ENCODE measurements at places on chromosomes 12 and 14. TPM values are rescaled to one million over a fixed set of nuclear protein-coding genes. Genes with fewer than 3 reads are reported as not detected.

Gene TGM1
- total RNA-seq, result 13.5 TPM

GRCh38 chr12:9897535-9897934 lies 16.2 kb downstream of the KLRF2 start:
- H3K4me3 ChIP-seq, result no peak overlapping the region
- H3K4me1 ChIP-seq, result no peaks in the 10 kb centered on the region
- DNase-seq, result no peak
- H3K27ac ChIP-seq, result no peak overlapping the region
- no peaks in the 10 kb centered on the region for H3K36me3 ChIP-seq

Gene TMX1
- 25.1 TPM for total RNA-seq

DNA sequence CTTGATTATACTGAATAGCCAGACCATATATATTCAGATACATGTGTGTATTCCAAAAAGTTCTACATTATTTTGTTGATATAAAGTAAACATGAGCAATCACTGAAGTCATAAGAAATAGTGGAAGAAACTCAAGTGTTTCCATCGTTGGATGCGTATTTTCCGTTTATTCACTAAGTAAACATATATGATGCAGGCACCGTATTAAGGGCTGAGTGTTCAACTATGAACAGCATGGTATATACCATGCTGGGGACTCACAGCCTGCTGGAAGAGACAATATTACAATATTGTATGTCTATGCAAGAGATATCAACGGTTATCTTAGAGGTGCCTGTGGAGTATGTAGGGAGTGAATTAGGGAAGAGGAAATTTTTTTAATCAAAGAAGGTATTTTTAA lies 1.2 kb downstream of the PYROXD1 start:
- peaks cover 28% of the 10 kb centered on the region for H3K36me3 ChIP-seq
- no peak for DNase-seq
- no peak overlapping the region for H3K4me3 ChIP-seq

Gene KIAA0586
- total RNA-seq, result 27.3 TPM

Gene CIDEB
- 34.5 TPM for total RNA-seq

DNA sequence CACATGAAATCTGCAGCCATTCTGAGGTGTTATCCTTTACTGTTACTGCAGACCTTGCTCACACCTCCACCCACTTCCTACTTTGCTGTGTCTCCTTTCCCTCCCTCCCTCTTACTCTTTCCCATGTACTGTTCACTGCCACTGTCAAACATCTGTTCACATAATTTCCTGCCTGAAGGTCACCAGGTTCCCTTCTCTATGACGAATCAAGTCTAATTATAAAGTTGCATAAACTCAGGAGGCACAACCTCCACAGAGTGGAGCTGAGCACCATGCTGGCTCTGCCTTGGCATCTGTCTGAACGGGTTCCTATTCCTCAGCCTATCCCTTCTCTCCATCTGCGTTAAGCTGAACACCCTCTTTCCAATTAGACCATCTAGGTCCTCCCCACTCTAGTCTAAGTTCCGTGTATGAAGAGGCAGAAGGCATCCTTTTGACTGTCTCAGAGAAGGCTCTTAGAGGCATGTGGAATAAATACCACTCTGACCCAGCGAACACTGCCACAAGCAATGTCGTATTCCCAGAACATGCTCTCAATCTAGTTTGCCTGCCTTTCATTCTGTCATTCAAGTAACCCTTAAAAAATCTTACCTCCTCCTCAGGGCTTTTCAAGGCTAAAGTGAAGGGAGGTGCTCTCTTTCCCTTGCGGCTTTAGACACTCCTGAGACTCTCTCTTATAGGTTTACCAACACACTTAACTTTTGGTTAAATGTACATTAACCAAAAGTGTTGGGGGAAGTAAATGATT lies 48.7 kb downstream of the ACADS start:
- H3K27ac ChIP-seq, result no peak overlapping the region
- H3K4me1 ChIP-seq, result no peaks in the 10 kb centered on the region
- H3K4me3 ChIP-seq, result no peak overlapping the region
- H3K27me3 ChIP-seq, result no peaks in the 10 kb centered on the region
- DNase-seq, result no peak
- no peaks in the 10 kb centered on the region for H3K36me3 ChIP-seq

GRCh38 chr12:111519937-111520336 lies 79.2 kb downstream of the ATXN2 start:
- H3K36me3 ChIP-seq, result peaks cover 9% of the 10 kb centered on the region
- H3K4me1 ChIP-seq, result no peaks in the 10 kb centered on the region
- H3K4me3 ChIP-seq, result no peak overlapping the region
- H3K27me3 ChIP-seq, result no peaks in the 10 kb centered on the region

GRCh38 chr14:70709726-70710382 lies 68.1 kb downstream of the TTC9 start:
- DNase-seq, result no peak
- H3K36me3 ChIP-seq, result no peaks in the 10 kb centered on the region
- H3K4me1 ChIP-seq, result peaks cover 12% of the 10 kb centered on the region

GRCh38 chr12:119179335-119180021 lies 747 bp downstream of the HSPB8 start:
- H3K4me1 ChIP-seq, result no peaks in the 10 kb centered on the region
- H3K27ac ChIP-seq, result peak overlapping the region; percentile 80
- no peaks in the 10 kb centered on the region for H3K36me3 ChIP-seq
- peak; percentile 35 for DNase-seq

GRCh38 chr12:15732341-15733061 lies 56.7 kb downstream of the EPS8 start:
- H3K27ac ChIP-seq, result peak overlapping the region; percentile 13
- H3K36me3 ChIP-seq, result no peaks in the 10 kb centered on the region
- no peaks in the 10 kb centered on the region for H3K27me3 ChIP-seq
- no peak overlapping the region for H3K4me3 ChIP-seq

GRCh38 chr12:113630625-113631024 lies 159.0 kb upstream of the LHX5 start:
- no peak overlapping the region for H3K4me3 ChIP-seq
- DNase-seq, result no peak
- H3K27ac ChIP-seq, result no peak overlapping the region
- no peaks in the 10 kb centered on the region for H3K4me1 ChIP-seq

Gene SIX4
- total RNA-seq, result 2.6 TPM

Gene HHIPL1
- total RNA-seq, result 3.9 TPM

Gene NCAPD2
- total RNA-seq, result 29.3 TPM

- H3K27me3 ChIP-seq, result no peaks in the 10 kb centered on the region
- no peaks in the 10 kb centered on the region for H3K4me1 ChIP-seq
- H3K36me3 ChIP-seq, result no peaks in the 10 kb centered on the region
- H3K27ac ChIP-seq, result no peak overlapping the region
- no peak overlapping the region for H3K4me3 ChIP-seq
These were observed 33.4 kb upstream of the ERGIC2 start for GRCh38 chr12:29414368-29414767.

Gene LYZ
- 9.6 TPM for total RNA-seq

GRCh38 chr14:91873471-91874415 lies 6.4 kb upstream of the TC2N start:
- H3K36me3 ChIP-seq, result no peaks in the 10 kb centered on the region
- DNase-seq, result no peak
- no peaks in the 10 kb centered on the region for H3K27me3 ChIP-seq
- no peaks in the 10 kb centered on the region for H3K4me1 ChIP-seq
- H3K27ac ChIP-seq, result no peak overlapping the region
- no peak overlapping the region for H3K4me3 ChIP-seq

Gene PTPN6
- total RNA-seq, result 11.9 TPM

GRCh38 chr12:16607906-16608775 lies 2.2 kb upstream of the LMO3 start:
- peaks cover 34% of the 10 kb centered on the region for H3K4me1 ChIP-seq
- H3K27me3 ChIP-seq, result peaks cover 9% of the 10 kb centered on the region
- H3K4me3 ChIP-seq, result no peak overlapping the region
- H3K36me3 ChIP-seq, result no peaks in the 10 kb centered on the region
- H3K27ac ChIP-seq, result peak overlapping the region; percentile 73
- no peak for DNase-seq

DNA sequence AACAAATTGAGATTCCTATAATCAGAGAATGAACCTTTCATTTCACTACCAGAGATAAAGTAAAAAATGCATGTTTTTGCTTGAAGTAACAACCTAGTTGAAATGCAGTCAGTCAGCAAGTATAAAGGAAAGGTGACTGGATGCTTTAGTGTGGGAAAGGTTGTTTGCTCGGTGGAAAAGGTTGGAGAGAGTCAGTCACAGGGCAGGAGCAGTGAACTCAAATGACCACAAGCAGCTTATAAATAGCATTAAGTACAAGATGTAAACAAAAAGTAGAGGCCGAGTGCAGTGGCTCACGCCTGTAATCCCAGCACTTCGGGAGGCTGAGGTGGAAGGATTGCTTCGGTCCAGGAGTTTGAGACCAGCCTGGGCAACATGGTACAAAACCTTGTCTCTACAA lies 98.1 kb upstream of the FGD4 start:
- H3K36me3 ChIP-seq, result peaks cover 7% of the 10 kb centered on the region
- H3K4me1 ChIP-seq, result no peaks in the 10 kb centered on the region
- no peak for DNase-seq
- H3K27me3 ChIP-seq, result no peaks in the 10 kb centered on the region
- no peak overlapping the region for H3K4me3 ChIP-seq

GRCh38 chr12:27469176-27469736 lies 22.7 kb downstream of the SMCO2 start:
- H3K4me1 ChIP-seq, result no peaks in the 10 kb centered on the region
- H3K27ac ChIP-seq, result no peak overlapping the region
- DNase-seq, result no peak
- no peak overlapping the region for H3K4me3 ChIP-seq
- H3K36me3 ChIP-seq, result no peaks in the 10 kb centered on the region

DNA sequence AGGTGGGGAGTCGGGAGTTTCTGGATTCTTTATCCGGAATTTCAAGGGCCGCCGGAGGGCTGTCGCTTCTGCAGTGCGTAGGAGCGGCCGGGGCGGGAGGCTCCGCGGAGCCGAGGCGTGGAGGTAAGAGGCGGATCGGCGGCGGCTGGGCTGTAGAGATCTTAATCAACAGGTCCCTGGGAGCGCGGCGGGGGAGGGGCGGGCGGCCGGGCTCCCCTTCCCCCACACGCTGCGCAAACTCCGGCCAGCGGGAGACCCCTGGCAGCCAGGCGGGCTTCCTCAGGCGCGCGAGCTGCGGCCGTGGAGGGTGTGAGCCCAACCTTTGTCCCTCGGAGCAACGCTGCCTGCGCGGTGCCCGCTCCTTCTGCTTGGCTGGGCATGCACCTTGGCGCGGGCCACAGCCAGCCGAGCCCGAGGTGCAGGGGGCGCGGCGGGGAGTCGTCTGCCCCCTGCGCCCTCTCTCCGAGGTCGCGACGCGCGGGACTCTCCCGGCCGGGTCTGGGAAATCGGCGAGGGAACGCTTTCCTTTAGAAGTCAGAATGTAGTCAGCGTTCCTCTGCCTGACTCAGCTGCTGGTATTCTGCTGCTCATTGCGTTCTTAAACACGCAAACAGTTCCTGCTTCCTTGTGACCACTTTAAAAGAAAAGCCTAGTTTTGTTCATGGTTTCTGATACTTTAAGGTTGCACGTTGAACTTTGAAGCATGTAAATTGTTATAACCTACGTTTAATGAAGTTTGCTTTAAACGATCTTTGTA lies at the start of gene PALS1:
TSS of gene PALS1 (plus strand) at position 25 of the 757 bp plus-strand sequence. CDS start 37,736 bp downstream, outside the sequence.
- H3K36me3 ChIP-seq, result no peaks in the 10 kb centered on the region
- peak within 1 kb of the TSS; percentile 100 for H3K27ac ChIP-seq
- peak within 1 kb of the TSS; percentile 100 for H3K4me3 ChIP-seq

Gene ZNF664
- total RNA-seq, result 53.7 TPM

GRCh38 chr12:69904777-69905176 lies 79.8 kb downstream of the MYRFL start:
- H3K27me3 ChIP-seq, result no peaks in the 10 kb centered on the region
- no peak for DNase-seq
- no peaks in the 10 kb centered on the region for H3K4me1 ChIP-seq

DNA sequence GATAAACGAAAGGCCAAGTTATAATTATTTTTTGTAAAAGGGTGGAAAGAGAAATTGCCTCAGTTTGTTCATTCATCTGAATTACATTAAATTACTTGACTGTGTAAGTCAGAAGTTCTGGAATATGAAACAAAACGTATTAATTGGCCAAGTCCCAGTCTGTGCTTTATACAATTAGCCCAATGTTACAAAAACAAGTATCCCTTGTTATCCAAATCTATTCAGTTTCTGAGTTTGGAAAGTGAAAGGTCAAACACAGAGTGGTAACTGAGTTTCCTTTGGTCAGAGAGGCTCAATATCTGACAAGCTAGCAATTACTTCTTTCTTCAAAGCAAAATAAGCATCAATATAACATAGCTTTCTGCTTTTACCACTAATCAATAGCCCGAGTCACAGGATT lies 62.6 kb downstream of the SPPL3 start:
- no peak for DNase-seq
- H3K4me1 ChIP-seq, result peaks cover 20% of the 10 kb centered on the region
- no peaks in the 10 kb centered on the region for H3K36me3 ChIP-seq
- no peak overlapping the region for H3K4me3 ChIP-seq
- no peaks in the 10 kb centered on the region for H3K27me3 ChIP-seq
- no peak overlapping the region for H3K27ac ChIP-seq

- no peak overlapping the region for H3K4me3 ChIP-seq
- H3K27me3 ChIP-seq, result no peaks in the 10 kb centered on the region
- no peak for DNase-seq
- H3K4me1 ChIP-seq, result no peaks in the 10 kb centered on the region
- H3K36me3 ChIP-seq, result peaks cover 25% of the 10 kb centered on the region
These were observed 60.3 kb downstream of the ATP2B1 start for GRCh38 chr12:89648211-89648930.

- DNase-seq, result no peak
- no peaks in the 10 kb centered on the region for H3K27me3 ChIP-seq
- H3K4me1 ChIP-seq, result no peaks in the 10 kb centered on the region
- no peak overlapping the region for H3K27ac ChIP-seq
- H3K36me3 ChIP-seq, result no peaks in the 10 kb centered on the region
These were observed 45.2 kb upstream of the TUNAR start for GRCh38 chr14:95831468-95831867.

Gene TEDC1
- 11.1 TPM for total RNA-seq

- no peaks in the 10 kb centered on the region for H3K4me1 ChIP-seq
- H3K4me3 ChIP-seq, result no peak overlapping the region
- no peaks in the 10 kb centered on the region for H3K36me3 ChIP-seq
- H3K27me3 ChIP-seq, result no peaks in the 10 kb centered on the region
- no peak overlapping the region for H3K27ac ChIP-seq
These were observed 22.9 kb upstream of the CALM1 start for GRCh38 chr14:90373887-90374286.

GRCh38 chr12:122452701-122453285 lies 30.3 kb upstream of the CLIP1 start:
- H3K36me3 ChIP-seq, result no peaks in the 10 kb centered on the region
- H3K27ac ChIP-seq, result no peak overlapping the region
- no peak for DNase-seq

GRCh38 chr12:96402061-96402460 lies 1.8 kb upstream of the CDK17 start:
- DNase-seq, result no peak
- no peaks in the 10 kb centered on the region for H3K27me3 ChIP-seq
- H3K36me3 ChIP-seq, result no peaks in the 10 kb centered on the region

Gene OLR1
- 0.84 TPM for total RNA-seq

GRCh38 chr14:90536511-90537191 lies 139.8 kb downstream of the CALM1 start:
- H3K27ac ChIP-seq, result no peak overlapping the region
- no peaks in the 10 kb centered on the region for H3K27me3 ChIP-seq
- peaks cover 42% of the 10 kb centered on the region for H3K36me3 ChIP-seq
- no peak for DNase-seq
- H3K4me1 ChIP-seq, result no peaks in the 10 kb centered on the region

- no peaks in the 10 kb centered on the region for H3K27me3 ChIP-seq
- H3K4me3 ChIP-seq, result no peak overlapping the region
- no peaks in the 10 kb centered on the region for H3K36me3 ChIP-seq
- no peak overlapping the region for H3K27ac ChIP-seq
These were observed 1761.3 kb upstream of the SEL1L start for GRCh38 chr14:83294941-83295340.

All from tibial nerve (tissue), 4 donors.